ENCODE measurements at places on chromosomes 16 and 17.
A peak's percentile ranks its signal among the peaks of the same experiment; 100 is the strongest.

DNA sequence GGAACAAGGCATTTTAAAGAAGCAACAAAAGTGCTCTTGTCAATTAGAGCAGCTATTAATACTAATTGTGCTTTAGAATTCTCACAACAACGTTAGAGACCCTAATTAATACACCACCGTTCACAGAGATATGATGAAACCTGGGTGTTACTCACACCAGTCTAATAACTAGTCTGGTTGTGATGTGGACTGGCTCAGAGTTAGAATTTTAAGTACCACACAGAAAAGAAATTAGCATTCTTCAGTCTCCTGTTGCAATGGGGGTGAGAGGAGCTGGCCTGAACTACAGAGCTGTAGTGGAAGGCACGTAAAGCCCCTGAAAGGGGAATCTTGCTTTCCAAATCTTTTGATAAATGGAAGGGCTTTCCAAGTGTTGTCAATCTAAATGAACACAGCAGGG, 240.8 kb upstream of the TOX3 start:
- DNase-seq: peak; percentile 28

DNA sequence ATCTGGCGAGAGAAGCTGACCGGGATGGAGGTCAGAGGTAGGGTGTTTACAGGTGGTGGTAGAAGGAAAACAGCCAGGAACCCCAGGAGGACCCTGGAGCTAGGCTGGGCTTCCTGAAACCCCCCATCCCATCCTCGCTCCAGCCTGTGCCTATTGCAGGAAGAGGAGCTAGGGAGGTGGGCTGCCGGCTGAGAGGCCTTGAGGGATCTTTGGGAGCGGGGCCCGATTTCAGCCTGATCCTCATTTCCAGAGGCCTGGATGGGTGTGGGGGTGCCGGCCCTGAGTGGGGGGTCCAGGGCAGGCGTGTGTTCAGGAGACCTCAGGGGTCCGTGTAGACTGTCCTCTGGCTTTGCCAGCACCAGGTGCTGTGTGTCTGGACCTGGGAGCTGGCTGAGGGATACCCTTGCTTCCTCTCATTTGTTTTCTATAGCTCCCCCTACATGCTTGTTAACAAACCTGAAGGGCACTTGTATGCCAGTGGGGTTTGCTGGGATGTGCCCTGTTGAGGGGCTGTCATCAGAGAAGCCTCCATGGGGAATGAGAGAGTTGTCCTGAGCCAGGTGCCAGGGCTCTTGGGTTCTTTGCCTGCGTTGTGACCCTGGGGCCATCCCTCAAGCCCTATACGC, 18.9 kb upstream of the RAP1GAP2 start:
- DNase-seq: no peak

DNA sequence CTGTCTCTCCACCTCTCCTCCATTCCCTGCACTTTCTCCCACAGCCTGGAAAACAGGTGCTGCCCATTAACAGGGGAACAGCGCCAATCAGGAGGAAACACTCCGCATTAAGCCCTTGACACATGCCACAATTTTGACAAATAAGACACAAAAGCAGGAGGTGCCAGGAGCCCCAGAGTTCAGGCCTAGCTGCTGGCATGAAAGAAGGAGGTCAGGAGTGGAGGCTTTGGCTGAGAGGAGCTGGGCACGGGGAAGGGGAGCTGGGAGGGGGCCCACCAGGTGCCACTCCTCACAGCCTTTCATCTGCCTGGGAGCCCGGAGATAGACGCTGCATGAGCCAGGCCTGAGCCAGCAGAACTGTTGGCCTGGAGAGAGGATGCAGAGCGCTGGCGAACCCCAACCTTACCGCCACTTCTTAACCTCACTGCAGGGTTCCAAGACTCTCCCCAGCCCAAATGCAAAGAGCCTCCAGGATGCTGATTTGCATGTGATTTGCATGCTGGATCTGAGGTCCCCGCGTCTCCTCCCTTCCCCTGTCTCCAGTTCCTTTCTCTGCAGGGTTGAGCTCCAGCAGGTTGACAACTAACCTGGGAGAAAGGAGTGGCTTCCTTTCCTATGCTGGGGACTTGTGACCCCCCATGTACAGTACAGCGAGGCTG, 139.8 kb upstream of the SDK2 start:
- DNase-seq: no peak

GRCh38 chr16:87582216-87582965, 19.9 kb upstream of the JPH3 start:
- DNase-seq: no peak

DNA sequence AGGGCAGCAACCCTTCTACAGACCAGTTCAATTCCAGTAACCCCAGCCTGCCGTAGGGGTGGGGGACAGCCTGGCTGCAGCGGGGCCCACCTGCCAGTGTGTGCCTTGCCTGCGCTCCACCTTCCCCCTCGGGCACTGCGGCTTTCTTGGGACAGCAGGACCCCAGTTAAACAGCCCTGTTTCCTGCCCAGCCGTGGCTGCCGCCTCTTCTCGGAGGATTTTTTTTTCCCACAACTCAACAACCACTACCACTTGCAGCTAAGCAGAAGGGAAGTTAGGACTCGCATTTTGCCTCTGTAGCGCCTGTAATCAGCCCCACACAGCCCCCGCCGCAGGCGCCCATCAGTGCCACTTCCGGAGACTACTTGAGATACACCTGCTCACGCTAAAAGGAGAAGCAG, 76.1 kb downstream of the RAI1 start:
- DNase-seq: peak; percentile 59

- peak; percentile 6 for DNase-seq
Observed at GRCh38 chr16:4409081-4409932, 7.1 kb downstream of the CORO7 start.

DNA sequence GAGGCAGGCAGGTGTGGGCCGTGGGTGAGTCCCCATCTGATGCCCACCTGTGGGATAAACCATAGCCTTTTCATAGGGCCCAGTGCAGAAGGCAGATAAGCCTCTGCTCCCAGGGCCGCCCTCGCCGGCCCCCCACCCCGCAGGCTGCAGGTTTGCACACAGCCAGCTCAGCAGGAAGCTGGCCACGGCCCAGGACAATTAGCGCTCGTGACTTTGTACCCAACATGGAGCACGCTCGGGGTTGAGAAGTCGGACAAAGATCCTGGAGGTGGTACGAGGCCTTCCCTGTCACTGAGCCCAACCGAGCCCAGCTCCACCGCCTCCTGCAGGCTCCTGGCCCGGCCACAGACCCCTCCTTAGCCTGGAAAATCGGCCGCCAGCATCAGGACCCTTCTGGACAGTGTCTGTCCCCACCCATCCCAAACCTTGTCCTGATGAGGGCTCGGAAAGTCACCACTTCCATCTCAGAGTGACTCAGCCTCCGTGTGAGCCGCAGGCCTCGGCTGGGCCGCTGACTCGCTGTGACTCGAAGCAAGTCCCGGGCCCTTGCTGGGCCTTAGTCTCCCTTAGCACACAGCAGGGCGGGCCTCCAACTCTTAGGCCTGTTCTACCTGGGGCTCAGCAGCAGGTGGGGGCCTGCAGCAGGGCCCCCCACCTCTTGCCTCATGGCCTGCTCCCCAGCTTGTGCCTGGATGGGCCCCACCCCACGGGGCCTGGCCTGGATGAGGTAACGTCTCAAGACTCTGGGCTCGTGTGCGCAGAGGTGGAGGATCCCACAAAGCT, 22.7 kb downstream of the FAM83G start:
- DNase-seq: no peak

DNA sequence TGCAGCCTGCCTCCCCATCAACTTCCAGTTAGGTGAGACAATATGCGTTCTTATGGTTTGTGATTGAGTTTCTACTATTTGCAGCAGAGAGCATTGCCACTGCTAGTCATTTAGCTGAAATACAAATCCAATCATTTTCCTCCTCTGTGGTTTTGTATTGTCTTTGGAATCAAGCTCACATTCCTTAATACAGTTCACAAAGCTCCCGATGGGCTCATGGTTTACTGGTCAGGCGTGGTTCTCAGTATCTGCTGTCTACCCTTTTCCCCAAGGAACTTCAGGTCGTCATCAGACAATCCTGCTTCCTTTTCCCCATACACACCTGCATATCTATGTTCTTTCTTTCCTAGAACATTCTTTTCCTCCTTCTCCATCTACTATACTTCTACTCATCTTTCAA, 69.6 kb upstream of the GAS7 start:
- DNase-seq: no peak

- no peak for DNase-seq
Observed at GRCh38 chr17:76383546-76384221, 725 bp upstream of the SPHK1 start.

DNA sequence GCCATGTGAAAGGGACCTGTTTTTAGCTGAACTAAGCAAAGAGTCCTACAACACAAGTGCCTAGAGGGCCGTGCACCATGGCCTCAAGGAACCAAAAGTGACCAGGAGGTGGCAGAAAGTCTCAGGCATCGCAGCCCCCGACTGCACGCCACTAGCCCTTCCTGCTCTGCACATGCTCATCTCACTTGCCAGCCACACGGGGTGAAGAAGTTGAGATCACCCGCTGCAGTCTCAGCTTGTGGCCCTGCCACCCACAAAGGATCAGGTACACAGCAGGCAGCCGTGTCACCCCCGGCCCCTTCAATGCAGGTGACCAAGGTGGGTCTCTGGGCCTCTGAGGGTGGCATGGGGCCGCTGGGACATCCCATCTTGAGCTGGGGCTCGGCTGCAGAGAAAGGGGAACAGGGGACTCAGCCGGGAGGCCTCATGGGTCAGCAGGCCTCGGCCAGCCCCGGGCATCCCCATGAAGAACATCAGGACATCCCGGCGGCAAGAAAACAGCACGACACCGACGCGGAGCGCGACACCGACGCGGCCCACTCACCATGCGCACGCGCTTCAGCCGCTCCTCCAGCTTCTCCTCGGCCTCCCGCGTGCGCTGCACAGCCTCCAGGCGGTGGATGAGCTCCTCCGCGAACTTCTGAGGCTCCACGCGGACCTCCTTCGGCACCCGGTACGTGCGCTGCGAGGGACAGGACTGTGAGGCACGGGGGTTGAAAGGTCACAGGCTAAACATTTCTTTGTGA, 21.0 kb downstream of the PDIA2 start:
- DNase-seq: no peak

DNA sequence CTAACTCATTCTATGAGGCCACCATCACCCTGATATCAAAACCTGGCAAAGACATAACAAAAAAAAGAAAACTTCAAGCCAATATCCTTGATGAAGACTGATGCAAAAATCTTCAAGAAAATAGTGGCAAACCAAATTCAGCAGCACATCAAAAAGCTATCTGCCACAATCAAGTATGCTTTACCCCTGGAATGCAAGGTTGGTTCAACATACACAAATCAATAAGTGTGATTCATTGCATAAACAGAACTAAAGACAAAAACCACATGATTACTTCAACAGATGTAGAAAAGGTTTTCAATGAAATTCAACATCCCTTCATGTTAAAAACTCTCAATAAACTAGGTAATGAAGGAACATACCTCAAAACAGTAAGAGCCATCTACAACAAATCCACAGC, 48.4 kb downstream of the CMC2 start:
- no peak for DNase-seq

- DNase-seq: no peak
Observed at GRCh38 chr17:69947027-69947759, 127.8 kb upstream of the KCNJ16 start.

DNA sequence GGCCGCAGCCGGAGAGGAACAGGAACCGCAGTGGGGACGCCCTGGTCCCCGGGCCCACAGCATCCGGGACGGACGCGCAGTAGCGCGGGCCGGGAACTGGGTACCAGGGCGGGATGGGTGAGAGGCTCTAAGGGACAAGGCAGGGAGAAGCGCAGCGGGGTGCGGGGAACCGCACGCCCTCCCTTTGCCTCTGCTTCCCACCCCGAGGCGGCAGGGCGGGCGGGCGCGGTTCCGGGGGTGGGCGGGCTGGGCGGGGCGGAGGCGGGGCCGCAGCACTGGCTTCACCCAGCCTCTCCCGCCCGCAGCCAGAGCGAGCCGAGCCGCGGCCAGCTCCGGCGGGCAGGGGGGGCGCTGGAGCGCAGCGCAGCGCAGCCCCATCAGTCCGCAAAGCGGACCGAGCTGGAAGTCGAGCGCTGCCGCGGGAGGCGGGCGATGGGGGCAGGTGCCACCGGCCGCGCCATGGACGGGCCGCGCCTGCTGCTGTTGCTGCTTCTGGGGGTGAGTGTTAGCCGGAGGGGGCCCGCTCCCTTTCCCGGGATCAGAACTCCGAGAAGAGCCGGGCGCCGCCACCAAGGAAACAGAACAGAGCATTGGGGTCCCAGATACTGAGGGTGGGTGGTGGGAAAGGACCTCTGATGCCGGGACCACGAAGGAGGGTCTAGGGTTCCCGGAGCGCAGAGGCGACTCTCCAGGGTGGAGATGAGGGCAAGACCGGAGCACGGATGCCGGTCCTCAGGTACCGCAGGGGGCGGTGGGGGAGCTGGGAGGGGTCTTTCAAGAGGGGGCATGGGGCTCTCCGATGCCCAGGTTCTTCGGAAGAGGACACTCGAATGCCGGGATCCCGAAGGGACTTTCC, at the start of gene NGFR:
Gene NGFR, plus strand, starts transcription at position 308 of the 856 bp plus-strand sequence. Its CDS starts 125 bp downstream, at position 433.
- peak; percentile 17 for DNase-seq

- no peak for DNase-seq
Observed at GRCh38 chr17:79192503-79193351, 118.1 kb downstream of the ENGASE start.

DNA sequence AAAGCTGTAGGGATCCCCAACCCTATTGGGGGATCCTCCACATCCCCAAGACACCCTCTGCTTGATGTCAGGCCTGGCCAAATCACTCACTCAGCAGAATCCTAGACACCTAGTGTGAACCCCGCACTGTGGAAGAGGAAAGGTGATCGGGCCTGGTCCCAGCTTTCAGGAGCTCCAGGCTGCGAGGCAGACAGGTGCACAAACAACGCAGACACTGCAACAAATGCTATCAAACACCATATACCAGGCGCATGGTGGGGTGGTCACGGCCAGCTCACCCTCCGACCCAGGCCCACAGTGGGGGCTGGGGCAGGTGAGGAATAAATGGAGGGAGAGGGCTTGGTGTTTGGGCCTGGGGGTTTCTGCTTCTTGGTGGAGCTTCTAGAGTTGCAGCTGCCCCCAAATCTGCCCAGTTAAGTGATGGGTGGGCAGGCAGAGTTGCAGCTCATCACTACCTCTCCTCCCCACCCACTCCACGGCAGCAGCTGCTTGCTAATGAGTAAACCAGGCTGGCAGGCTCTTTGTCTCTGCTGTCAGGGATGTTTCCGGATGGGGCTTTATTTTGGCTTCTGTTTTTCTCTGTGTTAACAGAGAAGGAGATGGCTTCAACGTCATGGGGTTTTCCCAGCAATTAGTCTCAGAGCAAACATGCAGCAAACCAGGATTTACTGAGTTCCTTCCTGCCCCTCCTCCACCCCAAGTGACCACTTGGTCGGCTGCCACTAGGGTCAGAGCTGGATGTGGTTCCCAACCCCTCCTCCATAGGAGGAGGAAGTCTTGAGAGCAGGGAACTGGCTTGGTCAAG, 46.6 kb downstream of the PECAM1 start:
- DNase-seq: peak; percentile 35

DNA sequence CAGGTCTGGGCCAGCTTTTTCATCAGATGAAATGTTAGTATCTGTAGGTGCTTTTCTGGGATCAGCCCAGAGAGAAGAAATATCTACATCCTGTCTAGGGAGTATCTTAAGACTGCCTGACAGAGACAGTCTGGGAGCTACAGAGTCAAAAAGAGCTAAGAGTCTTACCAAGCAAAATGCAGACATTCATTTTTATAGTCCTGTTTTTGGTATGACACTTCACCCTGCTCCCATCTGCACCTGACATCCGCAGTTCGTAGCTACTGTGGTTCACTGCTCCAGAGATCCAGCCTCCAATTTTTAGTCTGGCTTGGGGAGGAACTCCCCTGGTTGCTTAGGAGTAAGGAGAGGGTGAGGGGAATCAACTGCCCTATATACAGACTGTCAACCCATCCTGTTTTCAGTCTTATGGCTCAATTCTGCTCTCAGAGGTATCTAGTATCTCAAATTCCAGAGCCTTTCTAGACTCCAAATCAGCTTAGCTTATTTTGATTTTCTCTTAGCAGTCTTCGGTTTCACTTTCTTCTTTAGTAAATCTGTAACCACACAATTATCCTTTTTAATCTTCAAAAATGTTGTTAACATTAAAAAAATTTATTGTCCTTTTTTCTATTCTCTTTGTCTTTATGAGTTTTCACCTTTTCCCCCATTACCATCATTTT, 97.8 kb downstream of the TMEM100 start:
- no peak for DNase-seq
